DMS79 treated with DMSO at 0.1 percent for 48 hours (cell line): ENCODE measurements at places on chromosomes 3 and 15.

DNA sequence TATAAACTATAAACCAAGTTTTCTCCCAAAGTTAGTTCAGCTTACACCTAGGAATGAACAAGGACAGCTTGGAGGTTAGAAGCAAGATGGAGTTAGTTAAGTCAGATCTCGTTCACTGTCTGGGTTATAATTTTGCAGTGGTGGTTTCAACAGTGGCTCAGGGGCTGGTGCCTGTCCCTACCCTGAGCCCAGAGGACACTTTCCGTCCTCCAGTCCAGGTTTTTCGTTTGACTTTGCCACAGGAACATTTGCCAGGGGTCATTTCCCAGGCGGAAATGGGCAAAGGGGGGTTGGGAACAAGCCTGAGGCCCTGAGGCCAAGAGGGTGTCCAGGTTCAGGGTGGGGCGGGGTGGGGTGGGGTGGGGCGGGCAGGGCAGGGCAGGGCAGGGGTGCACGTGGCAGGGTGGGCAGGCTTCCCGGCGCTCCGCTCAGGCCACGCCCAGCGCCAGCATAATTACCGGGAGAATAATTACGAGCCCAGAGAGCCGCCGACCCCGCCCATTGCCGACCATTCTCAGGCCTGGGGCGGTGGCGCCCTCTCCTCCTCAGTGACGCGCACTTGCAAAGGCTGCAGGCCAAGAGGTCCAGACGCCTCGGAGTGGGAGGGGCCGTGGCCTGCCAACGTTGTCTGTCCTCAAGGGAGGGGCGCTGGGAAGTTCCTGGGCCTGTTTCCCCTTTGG lies 70.4 kb downstream of the KLF13 start:
- DNase-seq: peak; percentile 37

- no peak for DNase-seq
Measured at GRCh38 chr3:196677931-196678330, 34.1 kb downstream of the CEP19 start.

GRCh38 chr3:110101361-110101760 lies 764.0 kb upstream of the DPPA4 start:
- DNase-seq: no peak

DNA sequence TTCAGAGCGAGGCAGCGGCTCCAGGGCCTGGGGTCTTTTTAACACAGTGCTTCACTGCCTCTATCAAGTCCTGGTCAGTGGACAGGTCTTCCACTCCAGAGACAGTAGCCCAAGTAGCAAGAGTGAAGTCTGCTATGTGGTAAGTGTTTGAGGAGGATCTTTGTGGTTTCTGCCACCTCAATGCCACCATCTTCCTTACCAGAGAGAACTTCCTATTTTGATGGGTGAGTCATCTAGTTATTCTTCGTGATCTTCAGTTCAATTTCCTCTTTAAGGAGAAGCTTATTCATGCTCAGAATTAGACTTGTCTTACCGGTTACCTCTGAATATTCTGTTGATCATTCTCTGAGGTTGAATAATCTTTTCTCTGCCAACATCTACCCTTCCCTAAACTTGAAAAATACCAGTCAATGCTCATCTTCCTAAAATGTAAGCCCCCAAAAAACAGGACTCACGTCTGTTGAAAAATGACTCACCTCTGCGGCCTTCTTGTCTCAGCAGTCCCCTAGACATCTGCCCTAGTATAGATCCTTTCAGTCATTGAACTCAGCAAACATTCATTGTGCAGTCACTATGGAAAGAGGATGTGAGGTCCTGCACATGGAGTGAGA lies 32.2 kb upstream of the BCL6 start:
- no peak for DNase-seq

DNA sequence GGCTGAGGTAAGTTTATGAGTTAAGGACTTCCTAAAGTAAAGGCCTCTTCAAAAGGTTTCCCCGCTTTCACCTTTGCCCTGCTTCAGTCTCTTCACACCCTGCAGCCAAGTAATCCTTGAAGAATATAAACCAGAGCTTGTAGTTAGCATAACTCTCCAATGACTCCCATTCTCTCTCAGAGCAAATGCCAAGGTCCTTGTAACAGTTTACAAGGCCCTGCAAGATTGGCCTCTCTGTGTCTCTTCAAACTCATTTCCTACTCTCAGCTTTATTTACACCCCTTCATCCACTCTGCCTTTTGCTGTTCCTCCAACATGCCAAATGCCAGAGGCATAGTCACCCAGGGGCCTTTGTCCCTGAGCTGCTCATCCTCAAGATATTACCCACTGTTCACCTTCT lies 60.5 kb upstream of the MME start:
- DNase-seq: no peak

DNA sequence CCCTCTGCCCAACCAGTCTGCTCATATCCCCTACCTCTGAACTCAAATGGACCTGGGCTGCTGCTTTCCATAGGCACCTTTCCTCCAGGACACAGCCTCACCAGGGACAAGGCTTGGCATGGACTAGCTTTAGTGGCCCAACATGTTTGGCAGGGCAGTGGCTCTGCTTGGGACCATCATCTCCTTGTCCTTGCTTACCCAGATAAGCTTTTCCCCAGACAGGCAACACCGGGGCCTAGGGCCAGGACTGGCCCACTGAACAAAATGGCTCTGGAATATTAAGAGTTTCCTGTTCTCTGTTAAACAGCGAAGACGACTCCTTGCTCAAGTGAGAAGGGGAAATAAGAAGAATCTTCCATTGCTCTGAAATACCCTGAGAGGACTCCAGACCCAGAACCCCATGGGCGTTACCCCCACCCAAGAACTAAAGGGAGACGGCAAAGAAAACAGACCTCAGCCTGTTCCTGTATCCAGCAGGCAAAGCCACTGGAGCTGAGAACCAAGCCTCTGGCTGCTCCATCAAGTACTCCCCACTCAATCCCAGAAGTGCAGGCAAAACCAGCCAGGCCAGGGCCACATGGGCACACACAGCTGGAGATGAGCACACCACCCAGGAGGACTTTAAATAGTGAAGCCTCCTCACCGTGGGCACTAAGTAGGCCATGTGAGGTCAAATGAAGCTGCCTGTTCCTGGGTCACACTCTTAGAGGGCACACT lies 45.5 kb downstream of the CTNNB1 start:
- no peak for DNase-seq

GRCh38 chr3:17551333-17551732 lies 191.1 kb downstream of the TBC1D5 start:
- DNase-seq: no peak

GRCh38 chr15:65888981-65889380 lies 19.7 kb downstream of the RAB11A start:
- DNase-seq: no peak

- DNase-seq: no peak
Measured at GRCh38 chr15:39132954-39133600, 447.8 kb upstream of the THBS1 start.

DNA sequence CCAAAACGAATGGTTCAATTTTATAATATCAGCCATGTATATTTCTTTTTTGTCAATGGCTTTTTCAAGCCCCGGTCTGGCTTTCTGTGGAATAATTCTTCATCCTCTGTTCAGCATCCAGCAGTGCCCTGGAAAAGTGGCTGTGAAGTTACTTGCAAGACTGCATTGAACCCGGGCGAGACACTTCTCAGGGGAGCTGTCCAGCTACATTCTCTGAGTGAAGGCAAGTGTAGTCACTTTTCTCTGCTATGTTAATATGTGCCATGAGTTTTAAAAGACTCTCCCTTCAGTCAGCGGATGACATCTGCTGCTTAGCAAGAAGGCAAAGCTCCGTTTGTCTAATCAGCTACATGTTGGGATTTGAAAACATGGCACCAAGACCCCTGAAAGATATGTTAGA lies 81.3 kb upstream of the RGMA start:
- DNase-seq: no peak

DNA sequence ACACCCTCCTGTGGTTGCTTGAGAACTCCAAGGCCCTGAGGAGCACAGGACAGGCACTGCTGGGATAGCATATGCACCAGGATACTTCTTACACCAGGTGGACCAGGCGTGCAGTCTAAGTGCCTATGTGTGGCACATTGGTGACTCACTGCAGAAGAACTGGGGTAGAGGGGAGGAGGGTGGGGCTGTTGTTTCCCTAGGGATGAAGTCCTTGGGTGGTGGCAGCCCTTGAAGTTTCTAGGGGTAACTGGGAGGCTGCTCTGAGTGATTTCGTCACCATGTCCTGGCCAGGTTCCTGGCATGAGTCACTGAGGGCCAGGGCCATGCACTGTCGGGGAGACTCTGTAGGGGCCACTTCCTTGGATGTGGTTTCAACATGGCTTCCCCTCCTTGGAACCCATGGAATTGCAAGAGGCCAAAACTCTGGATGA lies 15.9 kb downstream of the MYZAP start:
- no peak for DNase-seq

- no peak for DNase-seq
Measured at GRCh38 chr15:56273724-56274123, 30.0 kb upstream of the RFX7 start.

- DNase-seq: no peak
Measured at GRCh38 chr15:74782259-74783071, 585 bp downstream of the CSK start.

GRCh38 chr3:16789344-16790120 lies 95.2 kb upstream of the PLCL2 start:
- no peak for DNase-seq

- no peak for DNase-seq
Measured at GRCh38 chr15:74134387-74135027, 4.1 kb downstream of the ISLR2 start.

- peak; percentile 64 for DNase-seq
Measured at GRCh38 chr3:179651687-179652446, 973 bp upstream of the USP13 start.

GRCh38 chr15:36407647-36408046 lies 171.8 kb upstream of the CDIN1 start:
- DNase-seq: peak; percentile 11

DNA sequence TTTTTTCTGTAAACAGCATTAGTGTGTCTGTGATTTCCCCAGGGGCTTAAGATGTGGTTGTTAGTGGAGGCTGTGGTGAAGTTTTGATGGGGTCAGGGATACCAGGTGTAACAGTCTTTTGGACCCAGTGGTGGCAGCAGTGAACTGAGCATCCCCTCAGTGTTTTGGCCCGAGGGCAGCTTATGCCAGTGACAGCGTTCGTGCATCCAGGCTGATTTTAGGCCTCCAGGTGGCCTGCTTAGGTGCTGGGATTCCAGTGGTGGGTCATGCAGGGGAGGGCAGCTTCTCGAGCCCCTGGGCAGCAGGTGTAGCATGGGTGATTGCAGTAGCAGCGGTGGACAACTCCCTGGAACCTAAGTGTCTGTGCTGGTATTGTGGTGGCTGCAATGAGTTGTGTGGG lies 29.2 kb downstream of the STT3B start:
- no peak for DNase-seq

DNA sequence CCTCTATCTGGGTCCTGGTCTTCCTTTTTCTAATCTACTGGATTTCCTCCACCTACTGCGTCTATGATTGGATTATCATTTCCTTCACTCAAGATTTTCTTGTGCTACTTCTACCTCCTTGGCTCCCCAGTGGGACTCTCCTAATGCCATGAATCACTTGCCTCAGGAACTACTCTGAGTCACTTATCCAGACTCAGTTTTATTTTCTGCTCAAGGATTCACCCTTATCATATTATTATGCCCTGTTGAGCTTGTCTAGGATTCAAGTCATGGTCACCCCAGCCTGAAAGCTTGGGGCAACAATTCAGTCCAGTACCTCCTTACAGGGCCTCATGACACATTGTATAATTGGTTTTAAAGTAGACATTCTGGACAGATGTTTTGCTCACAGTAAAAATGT lies 968.1 kb downstream of the ROBO1 start:
- no peak for DNase-seq

DNA sequence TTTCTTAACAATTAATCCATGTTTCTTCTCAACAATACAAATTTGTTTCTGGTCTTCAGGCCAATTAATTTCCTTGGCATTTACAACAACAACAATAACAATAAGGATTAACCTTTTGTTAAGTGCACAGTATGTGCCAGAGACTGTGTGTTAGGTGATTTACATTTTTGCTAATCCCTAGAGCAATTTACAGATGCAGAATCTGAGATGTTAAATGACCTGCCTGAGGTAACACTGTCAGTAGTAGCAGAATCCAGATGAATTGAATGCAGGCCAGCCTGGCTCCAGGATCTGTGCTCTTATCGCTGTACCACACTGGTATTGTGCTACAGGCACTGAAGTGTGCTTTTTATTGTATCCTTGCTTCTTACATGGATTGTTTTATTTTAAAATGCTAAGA lies 122.2 kb downstream of the MEIS2 start:
- no peak for DNase-seq

GRCh38 chr15:86439614-86440013 lies 359.9 kb downstream of the AGBL1 start:
- DNase-seq: no peak

DNA sequence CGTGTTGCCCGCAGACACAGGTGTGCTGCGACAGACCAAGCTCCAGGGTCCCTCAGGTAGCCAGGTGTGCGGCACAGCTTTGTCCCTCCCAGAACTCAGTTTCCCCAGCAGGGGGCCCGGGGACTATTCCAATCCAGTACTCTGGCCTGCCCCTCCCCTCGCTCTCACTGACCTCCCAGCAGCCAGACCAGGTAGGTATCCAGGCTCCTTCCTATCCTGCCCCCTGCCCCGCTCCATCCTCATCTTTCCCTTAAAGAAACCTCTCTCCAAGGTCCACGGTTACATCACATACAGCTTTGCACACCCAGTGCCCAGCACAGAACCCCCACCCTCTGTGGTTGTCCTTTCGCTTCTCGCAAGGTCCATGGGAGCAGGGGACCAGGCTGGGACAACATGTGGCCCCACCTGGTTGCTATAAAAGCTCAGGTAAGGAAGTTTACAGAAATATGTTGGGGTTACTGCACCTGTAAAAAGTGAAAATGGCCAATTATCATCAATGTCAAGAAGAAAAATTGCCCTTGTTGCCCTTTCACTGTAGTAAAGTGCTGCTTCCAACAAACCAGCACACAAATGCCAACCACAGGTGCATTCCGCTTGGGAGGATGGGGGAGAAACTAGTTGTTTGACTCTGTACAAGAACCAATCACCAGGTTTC lies 7.3 kb upstream of the CYP11A1 start:
- DNase-seq: no peak

DNA sequence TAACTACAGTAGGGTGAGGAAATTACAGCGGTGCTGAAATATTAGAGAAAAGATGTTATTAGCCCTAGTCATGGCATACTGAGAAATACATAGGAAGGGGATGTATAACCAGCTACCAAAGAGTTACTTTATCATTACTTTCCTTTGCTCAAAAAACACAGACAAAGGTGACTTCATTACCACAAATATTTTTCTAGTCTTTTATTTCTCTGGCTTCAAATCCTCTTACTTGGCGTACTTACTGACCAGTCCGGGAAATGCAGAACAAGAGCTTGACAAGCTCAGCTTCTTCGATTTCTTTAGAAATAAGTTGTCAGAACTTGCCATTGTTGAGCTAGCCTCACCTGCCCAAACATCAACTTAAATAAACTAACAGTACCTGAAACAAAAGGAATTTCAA lies 142.1 kb upstream of the TMCO5A start:
- DNase-seq: no peak
